ENCODE measurements at places on chromosomes 7 and 10.

DNA sequence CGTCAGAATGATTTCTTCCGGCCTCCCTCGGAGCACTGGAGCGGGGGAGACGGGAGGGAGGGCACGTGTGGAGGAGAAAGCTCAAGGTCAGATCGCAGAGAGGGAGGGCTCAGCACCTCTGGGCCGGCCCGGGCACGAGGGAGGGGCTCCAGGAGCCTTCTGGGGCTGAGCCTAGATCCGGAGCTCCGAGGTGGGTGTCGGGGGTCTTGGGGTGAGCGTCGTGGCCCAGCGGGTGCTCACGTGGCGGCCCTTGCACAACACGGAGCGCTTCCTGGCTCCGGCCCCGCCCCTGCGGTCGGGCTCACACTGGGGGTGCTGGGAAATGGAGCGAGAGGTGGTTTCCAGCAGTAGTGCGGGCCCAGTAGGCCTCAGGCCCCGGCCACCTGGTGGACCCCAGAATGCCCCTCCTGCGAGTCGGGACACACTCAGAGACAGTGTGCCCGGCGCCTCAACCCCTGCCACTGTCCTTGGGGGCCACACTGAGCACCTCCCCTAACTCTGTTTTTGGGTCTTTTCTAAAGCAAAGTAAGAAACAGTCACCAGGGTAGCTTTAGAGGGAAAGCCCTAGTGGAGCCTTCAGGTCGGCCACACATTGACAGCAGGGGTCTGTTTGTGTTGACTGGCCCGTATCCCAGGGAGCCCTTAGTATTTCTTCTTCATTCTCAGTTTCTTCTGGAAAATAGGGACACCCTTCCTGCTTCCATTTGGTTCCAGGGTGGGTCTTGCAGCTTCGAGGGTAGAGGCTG is 798 bp downstream of the PPIF start:
- no peak for DNase-seq

- no peak for DNase-seq
Measured at GRCh38 chr7:97014145-97014750, 8.9 kb downstream of the DLX6 start.

GRCh38 chr7:96747418-96747940 is 37.8 kb upstream of the SEM1 start:
- DNase-seq: no peak

DNA sequence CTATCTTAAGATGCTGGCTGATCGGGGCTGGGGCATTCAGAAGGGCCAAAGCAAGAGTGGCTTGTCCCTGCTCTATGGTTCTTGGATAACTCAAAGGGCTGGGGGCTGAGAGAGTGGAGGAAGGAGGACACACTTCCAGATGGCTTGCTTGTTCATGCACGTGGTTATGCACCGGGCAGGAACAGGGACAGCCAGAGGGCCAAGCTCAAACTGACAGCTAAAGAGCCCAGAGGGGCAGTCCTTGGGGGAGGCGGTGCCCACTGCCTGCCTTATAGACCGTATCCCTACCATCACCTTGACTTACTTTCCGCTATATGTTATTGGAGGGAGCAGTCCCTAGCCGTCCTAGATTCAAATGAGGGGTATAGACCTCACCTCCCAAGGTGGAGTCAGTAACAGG is 192.7 kb upstream of the SVIL start:
- DNase-seq: no peak

- peak; percentile 13 for DNase-seq
Measured at GRCh38 chr10:31836569-31837406, 91.8 kb downstream of the ARHGAP12 start.

DNA sequence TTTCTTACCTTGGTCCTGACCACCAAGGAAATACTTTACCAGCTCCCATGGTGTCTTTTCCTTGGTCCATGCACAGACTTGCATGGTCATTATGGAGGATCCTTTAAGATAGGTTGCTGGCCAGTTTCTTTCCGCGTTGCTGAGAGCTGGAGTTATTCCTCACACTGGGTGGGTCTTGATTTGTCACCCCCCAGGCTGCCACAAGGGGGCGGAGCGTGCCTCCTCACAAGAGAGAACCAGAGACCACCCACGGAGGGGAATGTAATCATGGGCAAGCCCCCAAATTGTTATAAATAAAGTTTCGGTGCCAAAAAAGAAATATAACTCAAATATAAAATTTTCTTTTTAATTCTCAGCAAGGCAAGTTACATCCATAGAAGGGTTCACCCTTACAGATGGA is 10.5 kb upstream of the TRIM24 start:
- DNase-seq: peak; percentile 27

DNA sequence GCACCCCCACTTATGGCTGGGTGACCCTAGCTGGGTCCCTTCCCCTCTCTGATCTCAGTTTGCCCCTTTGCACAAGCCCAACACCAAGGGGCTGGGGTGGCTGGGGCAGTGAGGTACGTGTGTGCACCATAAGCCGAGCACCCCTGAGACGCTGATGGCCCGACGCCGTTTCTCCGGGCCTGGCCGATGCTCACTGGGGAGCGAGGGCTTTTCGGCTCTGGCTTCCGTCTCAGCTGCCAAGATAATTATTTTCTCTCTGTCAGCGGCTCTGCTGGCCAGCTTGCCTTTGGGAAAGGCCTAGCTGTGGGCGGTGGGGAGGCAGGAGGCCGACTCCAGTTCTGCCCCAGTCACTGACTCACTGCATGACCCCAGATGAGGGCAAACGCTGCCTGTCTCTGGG is 91.0 kb downstream of the ZMIZ1 start:
- DNase-seq: no peak

DNA sequence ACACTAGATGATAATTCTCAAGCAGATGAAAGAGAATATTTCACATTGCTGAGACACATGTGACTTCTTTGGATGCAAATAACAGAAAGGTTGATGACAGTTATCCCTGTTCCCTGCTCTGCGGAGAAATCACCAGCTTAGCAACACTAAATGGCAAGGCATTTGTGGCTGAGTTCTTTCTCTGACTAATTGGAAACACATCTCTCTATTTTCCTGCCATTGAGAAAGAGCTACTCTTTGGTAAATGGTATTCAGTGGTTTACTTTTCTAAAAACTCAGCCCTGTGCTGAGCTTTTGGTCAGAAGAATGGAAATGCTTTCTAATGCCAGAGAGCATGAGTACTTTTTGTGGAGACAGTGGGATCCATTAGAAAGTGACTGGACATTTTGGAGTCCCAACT is 771.4 kb downstream of the LRMDA start:
- no peak for DNase-seq

- no peak for DNase-seq
Measured at GRCh38 chr7:143181349-143181748, 1.9 kb upstream of the TAS2R39 start.

DNA sequence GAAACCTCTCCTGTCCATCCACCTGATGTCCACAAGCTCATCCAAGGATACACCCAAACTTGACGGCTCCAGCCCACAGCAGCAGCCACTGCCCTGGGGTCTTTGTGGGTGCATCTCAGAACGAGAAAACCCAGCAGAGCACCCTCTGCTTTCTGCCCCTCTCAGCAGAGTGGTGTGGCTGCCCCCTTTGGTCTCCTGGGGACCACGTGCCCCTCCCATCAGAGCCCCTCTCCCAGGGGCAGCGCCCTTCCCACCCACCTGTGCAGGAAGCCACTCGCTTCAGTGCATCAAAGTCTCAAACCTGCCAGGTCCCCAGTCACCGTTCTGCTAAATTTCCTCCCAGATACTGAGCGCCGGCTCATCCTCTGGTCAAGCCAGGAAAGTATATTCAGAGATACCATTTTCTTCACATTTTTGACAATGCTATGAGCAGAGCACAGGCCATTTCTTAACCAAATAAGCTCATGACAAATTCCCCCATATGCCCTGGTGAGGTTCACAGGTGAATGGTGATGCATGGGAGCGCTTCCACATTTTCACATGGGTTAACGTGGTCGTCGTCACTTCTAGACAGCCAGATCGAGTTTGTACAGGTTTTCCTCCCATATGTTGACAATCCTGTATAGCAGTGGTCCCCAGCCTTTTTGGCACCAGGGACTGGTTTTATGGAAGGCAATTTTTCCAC is 32.4 kb downstream of the CAMK2B start:
- no peak for DNase-seq

GRCh38 chr10:119024882-119025281 is 4.6 kb upstream of the NANOS1 start:
- DNase-seq: no peak

GRCh38 chr10:109977382-109977806 is 30.4 kb upstream of the ADD3 start:
- no peak for DNase-seq

GRCh38 chr10:45008524-45009161 is 7.9 kb downstream of the ZNF22 start:
- DNase-seq: peak; percentile 49

DNA sequence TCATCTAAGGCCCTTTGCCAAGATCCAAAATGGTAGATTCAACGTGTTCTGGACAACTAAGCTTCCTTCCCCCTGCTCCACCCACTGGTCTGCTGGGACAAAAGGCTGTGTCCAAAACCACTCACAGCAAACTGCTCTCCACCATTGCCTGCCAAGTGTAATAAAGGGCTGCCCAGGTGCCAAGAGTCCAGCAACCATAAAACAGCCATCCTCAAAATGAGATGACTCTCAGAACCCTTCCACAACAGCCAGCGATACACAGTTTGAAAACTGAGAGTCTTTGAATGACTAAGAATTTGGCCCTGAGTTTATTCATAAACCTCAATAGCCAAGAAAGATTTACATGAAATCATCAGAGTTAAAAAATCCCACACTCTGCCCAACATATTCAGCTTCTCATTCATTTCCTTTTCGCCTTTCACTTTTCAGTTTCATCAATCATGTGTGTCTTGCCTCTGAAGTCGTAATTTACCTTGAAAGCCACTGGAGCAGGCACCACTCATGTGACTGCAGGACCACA is 658.1 kb upstream of the MGMT start:
- no peak for DNase-seq

DNA sequence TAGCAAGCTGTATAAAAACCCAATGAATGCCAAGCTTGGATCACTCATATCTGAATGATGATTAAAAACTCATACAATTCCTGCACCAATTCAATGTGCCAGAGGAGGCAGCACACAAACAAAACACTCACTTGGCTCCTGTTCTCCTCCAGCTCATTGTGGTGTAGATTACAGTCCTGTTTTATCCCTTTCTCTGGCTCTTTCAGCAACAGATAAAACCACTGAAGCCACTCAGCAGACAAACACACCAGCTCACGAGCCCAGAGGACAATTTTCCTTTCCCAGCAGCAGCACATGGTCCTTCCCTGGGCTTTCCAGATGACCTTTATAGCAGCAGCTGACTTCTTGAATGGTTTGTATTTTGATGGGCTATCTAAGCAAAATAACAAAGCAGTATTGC is 107.3 kb upstream of the STARD3NL start:
- DNase-seq: peak; percentile 76

DNA sequence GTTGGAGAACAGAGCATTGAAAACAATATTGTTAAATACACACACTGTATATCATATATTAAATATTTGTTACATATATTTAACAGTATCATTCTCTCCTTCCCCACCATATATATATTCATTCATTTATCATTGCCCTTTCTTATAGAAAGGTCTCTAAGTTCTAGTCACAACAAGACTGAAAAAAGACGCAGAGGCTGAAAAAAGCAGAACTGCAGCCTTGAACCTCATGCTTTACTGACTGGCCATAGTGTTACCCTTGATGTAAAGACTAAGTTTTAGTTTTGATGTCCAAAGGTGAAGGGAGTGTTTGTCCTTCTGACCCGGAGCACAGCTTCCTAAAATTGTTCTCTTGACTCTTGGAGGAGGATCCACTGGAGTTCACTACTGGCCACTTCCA is 247.9 kb downstream of the PTEN start:
- no peak for DNase-seq

DNA sequence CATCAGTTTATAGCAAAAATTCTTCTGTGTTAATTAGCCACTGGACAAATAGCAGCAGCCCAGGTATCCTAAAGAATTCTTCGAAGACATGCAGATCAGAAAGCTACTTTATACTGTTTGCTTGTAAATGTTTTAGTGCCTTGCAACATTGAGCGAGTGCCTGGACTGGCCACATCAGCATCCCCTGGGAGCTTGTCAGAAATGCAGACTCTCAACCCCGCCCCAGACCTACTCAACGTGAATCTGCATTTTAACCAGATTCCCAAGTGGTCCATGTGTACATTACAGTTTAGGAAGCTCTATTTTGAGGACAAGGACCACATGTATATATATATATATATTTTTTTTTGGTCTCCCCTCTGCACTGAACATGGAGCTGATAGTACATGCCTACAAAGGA is 18.5 kb upstream of the PLEKHS1 start:
- DNase-seq: no peak
